ENCODE measurements at places on chromosomes 1 and 21.

- DNase-seq, result peak; percentile 96
Observed at GRCh38 chr1:25997828-25998761, at the start of gene PAFAH2. Gene PAFAH2, minus strand, starts transcription at chr1:25998063. Its CDS starts 7,247 bp downstream, at chr1:25990816.

- no peak for DNase-seq
Observed at GRCh38 chr21:33419538-33420123, 16.4 kb downstream of the IFNGR2 start.

- DNase-seq, result no peak
Observed at GRCh38 chr1:154533952-154534844, 24.3 kb downstream of the UBE2Q1 start.

- no peak for DNase-seq
Observed at GRCh38 chr1:13702425-13703127, 2.6 kb downstream of the PRDM2 start.

GRCh38 chr1:209428241-209428921 is 155.1 kb upstream of the CAMK1G start:
- no peak for DNase-seq

GRCh38 chr21:44869781-44870747 is 3.4 kb downstream of the PTTG1IP start:
- DNase-seq, result no peak

DNA sequence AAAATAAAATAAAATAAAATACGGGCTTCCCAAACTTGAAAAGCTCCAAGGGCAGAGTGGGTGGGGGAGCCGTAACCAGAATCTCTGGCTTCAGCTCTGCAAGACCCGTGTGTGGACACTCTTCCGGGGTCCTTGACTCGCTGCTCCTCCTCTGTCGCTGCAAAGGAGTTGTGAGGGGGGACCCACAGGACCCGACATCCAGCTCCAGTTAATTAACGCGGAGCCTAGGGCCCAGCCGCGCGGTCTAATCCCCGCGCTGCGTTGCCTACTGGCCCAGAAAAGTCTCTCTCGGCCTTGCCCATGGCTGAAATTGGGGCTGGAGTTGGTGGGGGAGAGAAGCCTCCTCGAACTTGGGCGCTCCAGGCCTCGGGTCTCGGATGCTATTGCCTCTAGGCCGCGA is 1.8 kb downstream of the LMX1A start:
- no peak for DNase-seq

DNA sequence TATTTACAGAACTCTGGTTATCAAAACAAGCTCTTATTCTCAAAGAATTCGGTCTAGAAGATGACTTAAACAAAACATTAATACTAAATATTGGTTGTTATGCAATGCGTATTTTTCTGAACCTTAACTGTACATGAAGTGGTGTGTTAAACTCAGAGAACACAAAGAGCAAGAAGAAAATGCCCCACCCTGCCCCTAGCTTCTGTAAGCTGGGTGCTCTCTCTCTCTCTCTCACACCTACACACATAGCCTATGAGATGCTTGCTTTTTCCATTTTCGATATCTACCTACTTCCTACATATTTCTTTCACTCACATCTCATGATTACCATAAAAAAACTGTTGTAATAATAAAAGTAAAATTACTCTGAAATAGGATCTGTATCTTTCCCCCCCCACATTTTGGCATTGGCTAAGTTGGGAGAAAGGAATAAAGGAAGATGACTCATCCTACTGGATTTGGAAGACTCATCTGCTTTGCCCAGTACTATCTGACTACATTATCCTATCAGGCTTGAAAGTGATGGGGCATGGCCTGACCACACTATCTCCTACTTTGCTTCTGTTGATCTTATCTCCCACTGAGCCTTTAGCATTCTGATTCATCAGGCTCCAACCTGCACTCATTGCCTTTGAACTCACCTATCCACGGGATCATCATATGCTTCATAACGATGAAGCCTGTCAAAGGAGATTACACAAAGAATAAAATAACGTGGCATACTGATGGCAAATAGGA is 2.9 kb downstream of the CRYZ start:
- DNase-seq, result no peak

DNA sequence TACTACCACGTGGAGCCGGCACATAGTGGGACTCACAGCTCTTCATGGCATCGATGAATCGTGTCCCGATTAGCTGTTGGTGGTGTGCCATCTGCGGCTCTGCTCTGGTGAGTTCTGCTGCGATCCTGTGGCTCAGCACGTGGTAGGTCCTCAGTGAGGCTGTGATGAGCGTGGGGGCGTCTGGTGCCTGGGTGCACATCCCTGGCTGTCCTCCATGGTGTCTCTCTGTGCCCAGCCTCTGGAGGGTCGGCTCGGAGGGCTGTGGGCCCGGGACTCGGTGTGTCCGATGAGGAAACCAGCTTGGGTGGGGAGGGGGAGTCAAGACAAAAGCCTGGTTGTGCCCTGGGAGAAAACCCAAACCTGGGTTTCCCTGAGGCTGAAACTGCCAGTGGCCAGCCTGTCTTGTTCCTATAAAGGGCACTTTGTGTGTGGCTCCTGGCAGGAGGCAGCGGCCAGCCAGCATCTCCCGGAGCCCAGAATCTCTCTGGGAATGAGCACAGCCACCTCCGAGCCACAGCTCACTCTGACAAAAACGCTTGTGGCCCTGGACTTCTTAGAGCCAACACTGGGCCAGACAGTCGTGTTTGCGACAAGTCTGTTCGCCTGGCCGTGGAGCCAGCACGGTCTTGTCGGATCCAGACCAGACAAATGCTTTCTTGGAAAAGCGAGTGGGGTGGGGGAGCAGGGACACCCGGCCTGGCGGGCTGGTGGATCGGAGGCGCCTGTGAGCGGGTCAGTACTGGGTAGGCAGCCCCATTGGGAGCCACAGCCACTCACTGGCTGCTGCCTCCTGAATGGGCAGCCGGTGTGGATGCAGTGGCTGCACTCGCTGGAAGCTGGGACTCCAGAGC is 31.8 kb downstream of the SPSB1 start:
- DNase-seq, result peak; percentile 22

GRCh38 chr1:215358356-215358755 is 208.7 kb upstream of the KCTD3 start:
- no peak for DNase-seq

- no peak for DNase-seq
Observed at GRCh38 chr1:56063461-56063860, 515.9 kb downstream of the PLPP3 start.

DNA sequence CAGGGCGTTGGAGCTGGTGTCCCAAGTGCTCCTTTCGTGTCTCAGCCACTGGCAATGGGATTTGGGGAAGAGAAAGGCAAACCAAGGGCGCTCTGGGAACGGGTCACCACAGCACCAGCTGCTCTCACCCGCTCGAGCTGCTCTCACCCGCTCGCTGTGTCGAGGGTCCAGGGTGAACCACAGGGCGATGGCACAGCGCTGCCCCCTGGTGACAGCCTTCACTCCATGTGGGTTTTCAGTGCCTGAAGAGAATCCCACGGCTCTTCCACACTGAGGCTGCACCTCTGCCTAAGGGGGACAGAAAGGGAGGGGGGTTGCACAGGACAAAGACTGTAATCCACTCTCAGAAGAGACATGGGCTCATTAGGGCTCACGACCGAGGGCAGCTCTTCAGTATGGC is 7.1 kb upstream of the CLDN19 start:
- peak; percentile 66 for DNase-seq

GRCh38 chr1:147243228-147243685 is 773 bp downstream of the CHD1L start:
- DNase-seq, result peak; percentile 26

- DNase-seq, result no peak
Observed at GRCh38 chr1:204697893-204698292, 12.4 kb upstream of the LRRN2 start.
